ENCODE measurements at places on chromosomes 5 and 9.
A peak's percentile ranks its signal among the peaks of the same experiment; 100 is the strongest.

- H3K27ac ChIP-seq, result peak overlapping the region; percentile 95
- H3K36me3 ChIP-seq, result peaks cover 13% of the 10 kb centered on the region
- DNase-seq, result no peak
- peaks cover 34% of the 10 kb centered on the region for H3K4me1 ChIP-seq
Observed at GRCh38 chr9:19127871-19128500, 694 bp upstream of the PLIN2 start.

DNA sequence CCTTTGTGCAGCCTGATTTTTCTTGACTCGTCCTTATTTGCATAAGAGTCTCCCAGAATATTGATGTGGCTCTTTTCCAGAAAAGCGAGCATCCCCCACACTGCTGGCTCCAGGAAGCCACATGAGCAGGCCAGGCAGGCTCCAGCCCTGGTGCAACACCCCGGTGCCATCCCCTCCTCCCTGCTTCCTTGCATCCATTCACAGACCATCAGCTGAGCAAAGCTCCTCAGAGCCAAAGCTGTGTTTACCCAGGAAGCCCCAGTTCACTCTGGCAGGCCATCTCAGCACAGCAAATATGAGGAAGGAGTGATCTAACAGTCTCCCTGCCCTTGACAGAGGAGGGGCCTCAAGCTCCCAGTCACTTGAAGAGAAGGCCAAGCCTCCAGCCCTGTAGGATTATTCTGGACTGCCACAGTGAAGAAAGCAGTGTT is 34.4 kb downstream of the INSYN2B start:
- H3K36me3 ChIP-seq, result no peaks in the 10 kb centered on the region
- H3K27me3 ChIP-seq, result no peaks in the 10 kb centered on the region
- H3K4me1 ChIP-seq, result no peaks in the 10 kb centered on the region
- no peak for DNase-seq
- H3K4me3 ChIP-seq, result no peak overlapping the region

DNA sequence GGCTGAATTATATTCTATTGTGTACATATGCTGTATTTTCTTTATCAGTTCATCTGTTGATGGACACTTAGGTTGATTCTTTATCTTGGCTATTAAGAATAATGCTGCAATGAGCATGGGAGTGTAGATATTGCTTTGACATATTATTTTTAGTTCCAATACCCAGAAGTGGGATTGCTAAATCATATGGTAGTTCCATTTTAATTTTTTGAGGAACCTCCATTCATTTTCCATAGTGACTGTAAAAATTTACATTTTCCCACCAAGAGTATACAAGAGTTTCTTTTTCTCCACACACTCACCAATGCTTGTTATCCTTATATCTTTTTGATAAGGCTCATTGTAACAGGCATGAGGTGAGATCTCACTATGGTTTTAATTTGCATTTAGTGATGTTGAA is 19.4 kb downstream of the JAK2 start:
- no peaks in the 10 kb centered on the region for H3K27me3 ChIP-seq
- no peaks in the 10 kb centered on the region for H3K36me3 ChIP-seq
- no peak overlapping the region for H3K27ac ChIP-seq
- H3K4me1 ChIP-seq, result no peaks in the 10 kb centered on the region
- DNase-seq, result no peak

DNA sequence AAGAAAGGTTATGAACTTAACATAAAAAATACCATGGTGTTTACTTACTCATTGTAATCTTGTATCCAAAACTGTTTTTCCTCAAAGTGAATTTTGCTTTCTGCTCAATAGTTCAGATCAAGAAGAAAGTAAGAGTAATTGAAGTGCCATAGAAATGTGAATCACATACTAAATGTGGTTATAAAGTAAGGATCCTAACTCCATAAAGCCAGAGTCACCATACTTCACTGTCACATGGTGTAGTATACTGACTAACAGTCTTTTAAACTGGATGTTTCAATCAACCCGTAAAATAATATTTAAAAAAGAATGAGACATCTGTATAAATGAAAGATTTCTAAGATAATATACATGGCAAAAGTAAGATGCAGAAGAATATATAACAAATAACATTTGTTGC is 72.1 kb downstream of the NIPBL start:
- peaks cover 4% of the 10 kb centered on the region for H3K4me1 ChIP-seq
- H3K36me3 ChIP-seq, result no peaks in the 10 kb centered on the region
- no peak overlapping the region for H3K27ac ChIP-seq

- no peaks in the 10 kb centered on the region for H3K27me3 ChIP-seq
- no peak overlapping the region for H3K27ac ChIP-seq
- no peaks in the 10 kb centered on the region for H3K4me1 ChIP-seq
Observed at GRCh38 chr9:15867334-15867733, 314.5 kb downstream of the CCDC171 start.

- no peaks in the 10 kb centered on the region for H3K4me1 ChIP-seq
- H3K27ac ChIP-seq, result no peak overlapping the region
- no peaks in the 10 kb centered on the region for H3K36me3 ChIP-seq
- no peak for DNase-seq
Observed at GRCh38 chr9:125038166-125038565, 97.3 kb upstream of the GOLGA1 start.

DNA sequence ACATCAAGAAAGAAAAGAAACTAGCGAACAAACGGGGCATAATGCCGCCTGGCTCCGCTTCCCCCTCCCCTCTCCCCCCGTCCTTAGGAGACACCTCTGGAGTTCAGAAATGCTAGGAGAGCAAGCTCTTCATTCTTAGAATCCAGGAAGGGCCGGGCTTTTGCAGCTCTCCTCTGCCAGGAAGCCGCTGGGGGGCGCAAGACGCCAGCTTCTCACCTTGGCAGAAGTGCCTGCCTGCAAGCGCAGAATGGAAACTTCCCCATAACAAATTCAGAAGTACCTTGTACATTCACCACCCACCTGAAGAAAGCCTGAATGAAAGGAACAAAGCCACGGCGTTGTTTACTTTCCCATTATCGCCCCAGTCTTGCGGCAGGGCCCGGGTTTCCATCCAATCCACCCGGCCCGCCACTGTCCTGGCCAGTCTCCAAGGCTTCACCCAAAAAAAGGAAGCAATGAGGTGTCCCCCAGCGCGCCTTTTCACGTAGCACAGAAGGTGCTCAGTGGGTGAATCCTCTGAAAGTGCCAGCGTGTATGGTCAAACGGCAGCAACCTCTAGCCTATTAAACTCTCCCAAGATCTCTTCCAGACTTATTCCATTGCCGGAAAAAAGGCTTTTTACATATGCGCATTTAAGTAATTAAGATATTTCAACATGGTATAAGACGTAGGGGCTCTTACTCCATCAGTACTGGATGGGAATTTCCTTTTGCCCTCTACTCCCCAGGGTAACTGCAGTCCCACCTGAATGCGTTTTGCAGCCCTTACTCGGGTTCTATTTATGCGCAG is 1.6 kb upstream of the GADD45G start:
- peak; percentile 46 for DNase-seq
- H3K36me3 ChIP-seq, result no peaks in the 10 kb centered on the region
- peaks cover 45% of the 10 kb centered on the region for H3K4me1 ChIP-seq
- H3K4me3 ChIP-seq, result peak overlapping the region; percentile 50

GRCh38 chr5:8333977-8334376 is 465.0 kb downstream of the MTRR start:
- no peaks in the 10 kb centered on the region for H3K27me3 ChIP-seq
- no peaks in the 10 kb centered on the region for H3K36me3 ChIP-seq

GRCh38 chr5:165328846-165329245 is 1823.4 kb downstream of the MAT2B start:
- no peak overlapping the region for H3K27ac ChIP-seq
- no peak for DNase-seq
- no peaks in the 10 kb centered on the region for H3K36me3 ChIP-seq
- H3K4me1 ChIP-seq, result no peaks in the 10 kb centered on the region
- no peaks in the 10 kb centered on the region for H3K27me3 ChIP-seq

DNA sequence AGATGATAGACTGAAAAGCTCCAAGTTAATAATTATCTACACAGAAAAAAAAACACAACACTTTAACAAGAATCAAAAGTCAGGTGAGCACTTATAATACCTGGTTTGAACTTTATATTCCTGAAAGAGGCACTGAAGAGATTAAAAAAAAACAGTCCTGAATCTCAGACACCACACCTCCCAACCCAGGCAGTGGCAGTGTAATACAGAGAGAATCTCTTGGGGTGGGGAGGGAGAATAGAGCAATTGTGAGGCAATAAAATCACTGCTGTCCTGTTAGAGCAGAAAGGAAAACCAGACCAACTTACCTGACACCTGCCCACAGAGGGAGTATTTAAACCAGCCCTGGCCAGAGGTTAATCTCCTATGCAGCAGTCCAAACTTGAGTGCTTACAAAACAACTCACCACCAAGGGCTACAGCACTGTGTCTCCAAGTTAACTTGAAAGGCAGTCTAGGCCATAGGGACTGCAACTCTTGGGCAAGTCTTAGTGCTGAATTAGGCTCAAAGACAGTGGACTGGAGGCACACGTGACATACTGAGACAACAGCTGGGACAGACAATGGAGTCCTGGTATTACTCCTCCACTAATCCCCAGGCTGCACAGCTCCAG is 54.2 kb downstream of the SLCO4C1 start:
- no peak for DNase-seq
- no peak overlapping the region for H3K27ac ChIP-seq
- H3K4me1 ChIP-seq, result no peaks in the 10 kb centered on the region
- no peak overlapping the region for H3K4me3 ChIP-seq
- H3K27me3 ChIP-seq, result no peaks in the 10 kb centered on the region

- no peak for DNase-seq
- no peaks in the 10 kb centered on the region for H3K4me1 ChIP-seq
- no peak overlapping the region for H3K27ac ChIP-seq
Observed at GRCh38 chr9:21104787-21105186, 27.0 kb upstream of the IFNB1 start.

DNA sequence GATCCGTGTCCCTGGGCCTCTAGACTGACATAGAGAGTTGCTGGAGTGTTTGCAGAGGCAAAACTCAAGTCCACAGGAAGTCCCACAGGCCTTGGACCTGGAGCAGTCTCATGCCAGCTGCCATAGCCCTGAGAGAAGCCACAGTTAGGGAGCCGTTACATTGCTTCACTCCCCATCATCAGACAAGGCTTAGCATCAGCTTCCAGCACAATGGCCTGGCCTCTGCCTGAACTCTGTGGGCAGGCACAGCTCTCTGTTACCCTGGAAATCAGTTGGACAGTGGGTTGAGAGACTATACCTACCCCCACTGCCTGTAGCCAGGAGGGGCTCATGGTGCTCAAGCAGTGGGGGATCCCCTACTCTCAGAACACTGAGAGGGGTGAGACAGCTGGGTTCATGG is 16.2 kb upstream of the C9orf72 start:
- H3K36me3 ChIP-seq, result no peaks in the 10 kb centered on the region
- no peak overlapping the region for H3K27ac ChIP-seq
- peaks cover 14% of the 10 kb centered on the region for H3K27me3 ChIP-seq
- no peak overlapping the region for H3K4me3 ChIP-seq
- DNase-seq, result no peak

- H3K27me3 ChIP-seq, result no peaks in the 10 kb centered on the region
- no peak overlapping the region for H3K4me3 ChIP-seq
- no peak for DNase-seq
- H3K36me3 ChIP-seq, result no peaks in the 10 kb centered on the region
- H3K27ac ChIP-seq, result no peak overlapping the region
Observed at GRCh38 chr9:75186767-75187380, 98.6 kb downstream of the OSTF1 start.

DNA sequence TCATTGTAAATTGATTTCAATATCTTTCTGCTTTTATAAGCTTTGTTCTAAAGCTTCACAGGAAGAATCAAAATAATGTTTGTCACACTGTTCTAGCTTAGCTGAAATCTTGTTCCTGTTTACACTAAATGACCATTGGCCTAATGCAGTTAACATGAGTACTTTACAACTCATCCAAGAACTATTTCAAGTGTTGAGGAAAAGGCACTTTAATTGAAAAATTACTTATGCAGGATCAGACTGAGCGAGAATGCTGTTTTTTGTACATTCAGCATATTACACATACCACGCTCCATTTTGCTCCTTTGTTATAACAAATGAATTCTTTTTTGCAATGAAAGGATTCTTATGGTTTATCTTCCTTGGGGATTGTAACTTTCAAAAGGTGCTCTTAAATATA is 22.4 kb upstream of the SMIM15 start:
- H3K27me3 ChIP-seq, result no peaks in the 10 kb centered on the region
- no peaks in the 10 kb centered on the region for H3K36me3 ChIP-seq
- no peaks in the 10 kb centered on the region for H3K4me1 ChIP-seq
- H3K27ac ChIP-seq, result no peak overlapping the region

DNA sequence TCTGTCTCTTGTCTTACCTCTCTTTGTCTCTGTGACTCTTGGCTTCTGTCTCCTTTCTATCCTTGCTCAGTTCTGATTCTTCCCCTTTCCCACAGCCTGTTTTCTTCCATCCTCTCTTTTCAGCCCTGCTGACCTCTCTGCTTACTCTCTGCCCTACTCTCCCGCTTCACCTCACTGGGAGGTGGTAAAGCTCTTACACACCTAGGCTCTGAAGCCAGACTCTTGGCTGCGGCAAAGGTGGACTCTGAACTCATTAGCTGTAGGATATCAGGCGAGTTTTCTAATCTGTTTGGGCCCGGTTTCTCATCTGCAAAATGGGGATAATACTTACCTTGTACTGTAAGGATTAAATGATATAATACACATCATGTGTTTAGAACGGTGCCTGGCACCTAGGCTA is 11.1 kb downstream of the PCDH1 start:
- no peak overlapping the region for H3K4me3 ChIP-seq
- peaks cover 64% of the 10 kb centered on the region for H3K36me3 ChIP-seq
- H3K27ac ChIP-seq, result no peak overlapping the region
- no peak for DNase-seq
- H3K27me3 ChIP-seq, result peaks cover 10% of the 10 kb centered on the region
- peaks cover 16% of the 10 kb centered on the region for H3K4me1 ChIP-seq

DNA sequence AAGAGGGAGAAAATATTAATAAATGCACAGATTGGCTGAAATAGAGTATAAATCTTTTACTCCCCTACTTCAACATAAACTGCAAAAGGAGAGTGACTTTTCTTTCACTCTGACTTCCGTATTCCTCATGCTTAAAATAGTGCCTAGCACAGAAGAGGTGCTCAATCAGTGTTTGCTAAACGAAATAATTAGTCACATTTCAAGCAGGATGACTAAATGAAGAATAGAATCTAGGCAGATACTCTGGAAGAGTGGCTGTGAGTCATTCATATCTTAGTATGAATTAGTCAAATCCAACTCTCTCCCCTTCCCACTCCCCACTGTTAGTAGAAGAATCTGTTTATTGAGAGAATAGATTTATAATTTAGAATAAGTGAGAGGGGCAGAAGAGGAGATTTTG is 4.8 kb downstream of the CD274 start:
- H3K27ac ChIP-seq, result peak overlapping the region; percentile 68
- no peaks in the 10 kb centered on the region for H3K27me3 ChIP-seq
- no peak overlapping the region for H3K4me3 ChIP-seq
- H3K4me1 ChIP-seq, result peaks cover 6% of the 10 kb centered on the region
- no peaks in the 10 kb centered on the region for H3K36me3 ChIP-seq

- DNase-seq, result no peak
- no peaks in the 10 kb centered on the region for H3K36me3 ChIP-seq
- no peaks in the 10 kb centered on the region for H3K27me3 ChIP-seq
- no peak overlapping the region for H3K4me3 ChIP-seq
- no peaks in the 10 kb centered on the region for H3K4me1 ChIP-seq
Observed at GRCh38 chr5:76684756-76685519, 31.0 kb upstream of the F2R start.

- H3K27me3 ChIP-seq, result no peaks in the 10 kb centered on the region
- H3K27ac ChIP-seq, result no peak overlapping the region
- no peak for DNase-seq
- H3K4me3 ChIP-seq, result no peak overlapping the region
- H3K4me1 ChIP-seq, result peaks cover 12% of the 10 kb centered on the region
- peaks cover 21% of the 10 kb centered on the region for H3K36me3 ChIP-seq
Observed at GRCh38 chr9:33475357-33475756, 1.6 kb upstream of the NOL6 start.

GRCh38 chr5:176737746-176738636 is 72.4 kb upstream of the UNC5A start:
- peaks cover 2% of the 10 kb centered on the region for H3K4me1 ChIP-seq
- DNase-seq, result no peak
- H3K27me3 ChIP-seq, result no peaks in the 10 kb centered on the region
- H3K27ac ChIP-seq, result no peak overlapping the region
- H3K4me3 ChIP-seq, result no peak overlapping the region
